Choroid plexus epithelial cell (primary cell): ENCODE measurements at places on chromosomes 1 and 21.

DNA sequence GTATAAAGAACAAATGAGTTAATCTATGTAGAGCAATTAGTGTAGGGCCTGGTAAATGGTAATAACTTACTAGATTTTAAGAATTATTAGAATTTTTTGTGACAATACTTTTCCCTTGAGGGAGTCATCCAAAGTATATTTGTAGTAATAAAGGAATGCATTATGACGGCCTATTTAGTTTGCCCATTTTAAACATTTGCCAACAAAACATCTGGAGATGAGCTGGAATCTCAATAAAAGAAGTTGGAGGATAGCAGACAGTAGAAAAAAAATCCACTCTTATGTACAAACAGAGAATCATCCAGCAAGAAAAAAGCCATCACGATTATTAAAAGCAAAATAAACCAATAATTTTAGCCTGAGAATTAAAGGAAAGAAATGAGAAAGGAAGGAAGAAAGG, 567.3 kb upstream of the ADAMTS5 start:
- no peak for DNase-seq

DNA sequence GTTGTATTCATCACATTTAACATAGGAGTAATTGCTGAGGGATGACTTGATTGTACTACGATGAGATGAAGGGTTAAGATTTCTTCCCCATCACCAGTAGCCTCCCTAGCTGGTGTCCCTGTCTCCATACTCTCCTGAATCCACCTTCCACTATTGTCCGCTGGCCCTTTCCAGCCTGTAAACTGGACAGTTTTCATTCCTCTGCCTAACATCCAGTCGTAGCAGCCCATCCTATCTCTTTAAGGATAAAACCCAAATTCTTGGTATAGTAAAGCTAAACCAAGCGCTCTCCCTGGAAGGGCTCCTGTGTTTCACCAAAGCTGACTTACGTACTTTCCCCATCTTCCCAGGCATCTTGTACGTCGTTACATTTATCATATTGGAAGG, 670 bp downstream of the COX20 start:
- peak; percentile 49 for DNase-seq

DNA sequence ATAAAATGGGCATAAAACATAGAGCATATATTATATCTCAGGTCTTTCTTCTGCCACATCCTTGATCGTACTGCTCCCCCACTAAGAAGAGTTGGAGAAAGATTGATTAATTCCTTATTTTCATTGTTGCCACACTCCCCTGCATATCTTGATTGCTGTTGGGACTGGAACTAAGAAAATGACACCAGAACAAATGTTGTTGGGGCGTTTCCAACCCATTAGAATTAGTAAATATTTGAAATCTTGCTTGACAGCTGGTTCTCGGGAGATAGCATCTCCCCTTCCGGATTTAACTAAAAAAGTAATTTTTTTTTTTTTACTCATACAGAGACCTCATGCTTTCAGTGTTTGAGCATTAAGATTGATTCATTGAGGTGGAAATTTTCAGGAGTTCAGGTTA, 493.0 kb upstream of the PLXNA2 start:
- DNase-seq, result no peak

DNA sequence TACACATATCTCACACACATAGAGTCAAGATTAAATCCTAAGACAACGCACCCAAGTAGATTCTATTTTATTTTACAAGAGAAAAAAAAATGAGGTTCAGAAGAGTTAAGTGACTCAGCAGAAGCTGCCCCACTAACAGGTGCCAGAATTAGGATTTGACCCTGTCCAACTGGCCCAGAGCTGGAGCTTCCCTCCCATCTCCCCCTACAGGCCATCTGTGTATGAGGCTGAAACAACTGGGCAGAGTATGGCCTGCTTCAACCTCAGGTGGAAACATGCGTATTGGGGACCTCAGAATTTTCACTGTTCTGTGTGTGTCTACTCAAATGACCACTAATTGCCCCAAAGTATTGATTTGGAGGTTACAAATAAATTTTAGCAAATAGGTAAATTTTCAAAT, 29.9 kb downstream of the PSMG1 start:
- DNase-seq, result peak; percentile 33

GRCh38 chr1:157142765-157143423, 4.7 kb upstream of the ETV3 start:
- DNase-seq, result no peak

- DNase-seq, result no peak
Measured at GRCh38 chr1:194347200-194347599, 1160.8 kb upstream of the B3GALT2 start.
